ENCODE measurements at places on chromosomes 12 and 14. TPM values are rescaled to one million over a fixed set of nuclear protein-coding genes. Genes with fewer than 3 reads are reported as not detected.

KCNJ8 gene
- not detected for total RNA-seq

- no peak overlapping the region for H3K4me3 ChIP-seq
- H3K27me3 ChIP-seq, result peaks cover 22% of the 10 kb centered on the region
- peaks cover 17% of the 10 kb centered on the region for H3K4me1 ChIP-seq
These were observed 17.3 kb downstream of the KRT7 start for GRCh38 chr12:52250048-52250990.

- H3K36me3 ChIP-seq, result no peaks in the 10 kb centered on the region
- H3K4me3 ChIP-seq, result no peak overlapping the region
- H3K27me3 ChIP-seq, result peaks cover 8% of the 10 kb centered on the region
- H3K4me1 ChIP-seq, result no peaks in the 10 kb centered on the region
These were observed 36.4 kb upstream of the SMOC1 start for GRCh38 chr14:69842686-69843420.

DNA sequence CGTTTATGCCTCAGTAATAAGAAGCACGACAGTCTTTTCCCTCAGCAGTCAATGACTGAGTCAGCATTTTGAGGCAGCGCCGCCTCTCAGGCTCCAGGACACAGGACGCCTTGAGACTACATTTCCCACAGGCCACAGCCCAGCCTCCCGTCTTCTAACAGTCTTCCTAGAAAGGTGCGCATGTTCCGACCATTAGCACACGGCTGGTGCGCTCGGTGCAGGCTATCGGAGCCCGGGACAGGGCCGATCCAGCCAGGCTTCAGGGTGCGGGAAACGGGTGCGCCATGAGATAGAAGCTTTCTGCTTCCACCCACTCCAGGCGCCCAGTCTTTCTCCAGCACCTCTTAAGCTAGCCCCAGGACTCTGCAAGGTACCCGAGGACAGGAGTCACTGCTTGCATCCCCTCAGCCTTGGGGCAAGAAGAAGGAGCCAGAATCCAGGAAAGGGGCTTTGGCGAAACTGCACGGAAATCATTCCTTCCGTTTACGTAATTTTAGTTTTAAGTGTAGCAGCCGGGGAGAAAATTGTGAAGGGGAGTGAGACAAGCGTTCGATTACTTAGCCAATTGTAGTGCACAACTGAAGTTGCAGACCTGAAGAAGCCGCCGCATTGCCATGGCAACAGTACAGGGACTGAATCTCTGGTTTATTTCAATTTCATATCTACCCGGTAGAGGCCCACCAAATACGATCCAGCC is 54.0 kb downstream of the ZNF641 start:
- peak; percentile 78 for DNase-seq
- peak overlapping the region; percentile 2 for H3K27ac ChIP-seq
- peaks cover 6% of the 10 kb centered on the region for H3K27me3 ChIP-seq
- no peaks in the 10 kb centered on the region for H3K36me3 ChIP-seq
- peaks cover 8% of the 10 kb centered on the region for H3K4me1 ChIP-seq

DNA sequence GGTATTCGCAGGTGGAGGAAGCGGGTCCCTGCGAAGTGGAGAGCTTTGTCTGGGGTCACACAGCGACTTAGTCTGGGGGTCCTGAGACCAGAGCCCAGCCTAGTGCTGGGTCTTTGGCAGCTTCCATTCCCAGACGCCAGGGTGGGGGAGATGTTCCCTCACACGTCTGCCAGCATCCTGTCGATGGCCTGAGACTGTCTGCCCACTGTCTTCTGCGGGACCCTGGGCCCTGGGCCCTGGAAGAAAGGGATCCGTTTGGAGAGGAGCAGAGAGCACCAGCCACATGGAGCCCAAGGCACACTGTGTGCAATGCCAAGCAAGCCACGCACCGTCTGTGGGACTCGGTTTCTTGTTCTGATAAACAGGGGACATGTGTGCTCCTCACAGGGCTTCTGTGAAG is 197.2 kb downstream of the KIF26A start:
- H3K27me3 ChIP-seq, result peaks cover 5% of the 10 kb centered on the region
- DNase-seq, result no peak
- H3K36me3 ChIP-seq, result no peaks in the 10 kb centered on the region
- no peaks in the 10 kb centered on the region for H3K4me1 ChIP-seq
- H3K27ac ChIP-seq, result no peak overlapping the region

DNA sequence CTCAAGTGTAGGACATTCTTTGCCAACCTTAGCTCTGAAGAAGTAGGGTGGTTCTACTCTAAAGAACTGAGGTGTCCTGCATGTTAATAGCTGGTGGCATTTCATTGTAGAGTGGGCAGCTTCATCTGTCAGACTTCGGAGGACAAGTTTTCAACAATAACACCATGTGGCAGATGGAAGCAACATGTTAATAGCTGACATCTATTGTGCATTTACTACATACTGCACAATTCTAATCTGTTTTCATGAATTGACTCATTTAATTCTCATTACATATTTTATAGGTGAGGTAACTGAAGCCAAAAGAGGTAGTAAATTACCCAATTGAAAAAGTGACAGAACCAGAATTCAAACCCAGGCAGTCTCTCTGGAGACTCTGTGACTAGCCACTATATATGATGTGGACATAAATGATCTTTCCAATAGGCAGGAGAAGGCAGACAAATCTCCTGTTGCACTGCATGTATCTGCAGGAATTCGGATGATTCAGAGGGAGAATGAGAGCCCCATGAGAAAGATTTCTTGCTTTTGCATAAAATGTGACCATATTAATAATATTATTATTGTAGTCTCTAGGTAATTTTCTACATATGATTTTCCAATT is 137.2 kb upstream of the E2F7 start:
- H3K27me3 ChIP-seq, result no peaks in the 10 kb centered on the region
- H3K36me3 ChIP-seq, result no peaks in the 10 kb centered on the region
- H3K4me1 ChIP-seq, result no peaks in the 10 kb centered on the region
- no peak for DNase-seq

- DNase-seq, result no peak
- no peak overlapping the region for H3K4me3 ChIP-seq
- H3K27me3 ChIP-seq, result peaks cover 3% of the 10 kb centered on the region
- H3K27ac ChIP-seq, result no peak overlapping the region
- H3K4me1 ChIP-seq, result no peaks in the 10 kb centered on the region
These were observed 25.0 kb downstream of the A2ML1 start for GRCh38 chr12:8847435-8847834.
